ENCODE measurements at places on chromosomes 2 and 18.

DNA sequence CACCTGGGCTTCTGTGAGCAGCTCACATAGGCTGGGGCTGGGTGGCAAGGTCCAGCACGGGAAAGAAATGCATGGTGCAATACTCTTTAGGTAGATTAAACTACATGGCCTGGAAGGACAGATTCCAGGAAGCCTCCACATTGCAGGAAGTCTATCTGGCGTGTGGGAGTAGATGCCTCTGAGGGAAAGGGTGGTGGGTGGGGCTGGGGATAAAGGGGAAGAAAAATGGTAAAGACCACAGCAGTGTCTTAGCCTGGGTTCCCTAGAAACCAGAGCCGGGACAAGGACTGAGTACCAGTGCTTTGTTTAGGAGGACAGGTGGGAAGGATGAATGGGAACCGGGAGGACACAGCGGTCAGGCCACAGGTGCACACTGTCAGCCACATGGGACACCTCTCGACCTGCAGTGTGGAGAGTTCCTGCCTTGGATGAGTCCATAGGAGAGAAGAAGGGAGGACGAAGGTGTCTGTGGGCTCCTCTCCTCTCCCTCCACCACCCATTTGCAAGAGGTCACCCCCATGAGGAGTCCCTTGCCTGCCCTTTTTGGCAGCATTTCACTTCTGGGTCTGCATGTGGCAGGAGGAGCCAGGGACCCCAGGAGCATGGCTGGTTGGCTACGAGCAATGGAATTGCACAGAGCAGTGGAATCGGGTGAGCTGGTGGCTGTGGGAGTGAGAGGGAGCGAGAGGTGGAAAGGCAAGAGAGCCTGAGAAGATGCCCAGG lies 91.5 kb upstream of the HS6ST1 start:
- DNase-seq = no peak

- no peak for DNase-seq
These were observed 88.9 kb downstream of the SOWAHC start for GRCh38 chr2:109703077-109703476.

DNA sequence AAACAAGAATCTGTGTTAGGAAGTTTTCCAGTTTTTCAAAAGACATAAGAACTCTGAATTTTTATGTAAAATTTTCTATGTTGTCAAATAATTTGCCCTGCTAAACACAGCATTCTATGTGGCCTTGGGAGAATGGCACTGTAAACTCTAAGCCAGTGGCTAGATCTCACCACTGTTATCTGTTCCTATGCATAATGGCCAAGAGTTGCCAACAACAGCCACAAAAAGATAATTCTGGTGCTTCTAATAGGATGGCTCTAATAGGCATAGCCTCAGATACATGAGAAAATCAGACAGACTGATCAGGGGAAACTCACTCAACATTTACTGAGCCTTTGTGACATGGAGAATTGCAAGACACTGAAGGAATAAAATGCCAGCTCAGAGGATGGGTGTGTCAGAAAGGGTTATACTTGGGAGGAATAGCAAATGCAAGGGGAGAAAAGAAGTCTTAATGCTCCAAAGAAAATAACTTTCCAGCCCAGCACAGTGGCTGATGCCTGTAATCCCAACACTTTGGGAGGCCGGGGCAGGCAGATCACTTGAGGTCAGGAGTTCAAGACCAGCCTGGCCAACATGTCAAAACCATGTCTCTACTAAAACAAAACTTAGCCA lies 63.7 kb downstream of the COBLL1 start:
- no peak for DNase-seq

DNA sequence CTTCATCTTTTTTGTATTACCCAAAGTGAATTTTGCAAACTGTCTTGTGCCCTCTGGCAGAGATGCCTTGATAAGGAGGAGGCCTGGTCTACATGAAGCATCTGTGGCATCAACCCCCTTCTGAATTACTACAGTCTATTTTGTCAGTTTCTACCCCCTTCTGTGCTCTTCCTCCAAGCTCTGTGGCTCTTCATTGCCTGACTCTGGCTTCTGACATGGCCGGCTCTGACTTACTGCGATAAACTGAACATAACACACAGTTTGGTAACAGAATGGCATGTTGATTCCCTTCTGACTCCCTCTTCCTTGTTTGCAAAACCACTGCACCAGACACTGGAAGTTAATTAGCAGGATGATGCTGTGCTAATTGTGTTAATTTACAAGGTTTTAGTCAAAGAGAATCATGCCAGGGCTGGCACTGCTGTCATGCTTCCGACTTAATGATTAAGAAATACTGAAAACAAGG lies 122.5 kb downstream of the FIGN start:
- no peak for DNase-seq

All from stimulated activated CD4-positive, alpha-beta T cell treated with anti-CD3 and anti-CD28 coated beads, Interleukin-4, amount 100 ng/mL, for 1 hour (primary cell).